ENCODE measurements at places on chromosomes 11 and 22.

- DNase-seq = no peak
These were observed 11.6 kb downstream of the TST start for GRCh38 chr22:37007651-37008050.

DNA sequence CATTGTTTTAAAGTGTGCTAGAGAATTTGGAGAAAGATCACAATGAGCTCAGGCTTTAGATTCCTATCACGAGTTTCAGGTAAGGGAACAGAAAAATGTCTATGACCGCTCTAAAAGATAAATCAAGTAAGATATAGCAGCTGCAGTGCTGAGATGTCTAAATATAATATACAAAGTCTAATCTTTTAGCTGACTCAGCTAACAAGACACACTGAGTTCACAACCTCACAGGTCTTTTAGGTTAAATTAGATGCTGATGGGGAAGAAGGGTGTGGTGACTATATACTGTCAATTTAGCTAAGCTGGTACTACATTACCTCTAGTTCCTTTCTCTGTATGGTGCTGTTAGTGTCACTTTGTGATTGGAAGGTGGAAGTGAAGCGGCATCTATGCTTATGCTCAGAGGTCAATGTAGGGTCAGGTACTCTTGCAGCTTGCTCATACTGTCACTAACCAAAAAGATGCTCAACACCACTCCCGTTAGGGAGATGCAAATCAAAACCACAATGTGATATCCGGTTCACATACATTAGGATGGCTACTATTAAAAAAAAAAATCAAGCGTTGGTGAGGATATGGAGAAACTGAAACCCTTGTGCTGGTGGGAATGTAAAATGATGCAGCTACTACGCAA lies 283.5 kb downstream of the SWAP70 start:
- DNase-seq = no peak

GRCh38 chr11:117627259-117627658 lies 169.8 kb downstream of the DSCAML1 start:
- no peak for DNase-seq

DNA sequence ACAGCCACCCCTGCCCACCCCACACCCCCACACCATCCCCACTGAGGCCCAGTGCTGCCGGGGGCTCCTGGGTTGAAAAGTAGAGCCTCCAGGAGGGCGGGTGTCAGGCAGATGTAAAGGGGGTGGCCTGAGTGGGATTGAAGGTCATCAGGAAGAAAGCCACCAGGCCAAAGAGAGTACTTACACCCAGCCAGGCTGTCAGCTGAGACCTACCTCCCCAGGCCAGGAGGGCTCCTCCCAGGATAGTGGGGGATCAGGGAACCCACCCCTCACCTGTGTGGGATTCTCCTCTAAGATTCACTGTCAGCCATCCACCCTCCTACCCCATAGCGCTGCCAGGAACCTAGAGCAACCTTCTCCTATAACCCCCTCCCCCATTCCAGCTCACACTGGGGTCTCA lies 17.2 kb upstream of the FCHSD2 start:
- no peak for DNase-seq

GRCh38 chr11:118017631-118018315 lies 31.6 kb downstream of the IL10RA start:
- DNase-seq = no peak

DNA sequence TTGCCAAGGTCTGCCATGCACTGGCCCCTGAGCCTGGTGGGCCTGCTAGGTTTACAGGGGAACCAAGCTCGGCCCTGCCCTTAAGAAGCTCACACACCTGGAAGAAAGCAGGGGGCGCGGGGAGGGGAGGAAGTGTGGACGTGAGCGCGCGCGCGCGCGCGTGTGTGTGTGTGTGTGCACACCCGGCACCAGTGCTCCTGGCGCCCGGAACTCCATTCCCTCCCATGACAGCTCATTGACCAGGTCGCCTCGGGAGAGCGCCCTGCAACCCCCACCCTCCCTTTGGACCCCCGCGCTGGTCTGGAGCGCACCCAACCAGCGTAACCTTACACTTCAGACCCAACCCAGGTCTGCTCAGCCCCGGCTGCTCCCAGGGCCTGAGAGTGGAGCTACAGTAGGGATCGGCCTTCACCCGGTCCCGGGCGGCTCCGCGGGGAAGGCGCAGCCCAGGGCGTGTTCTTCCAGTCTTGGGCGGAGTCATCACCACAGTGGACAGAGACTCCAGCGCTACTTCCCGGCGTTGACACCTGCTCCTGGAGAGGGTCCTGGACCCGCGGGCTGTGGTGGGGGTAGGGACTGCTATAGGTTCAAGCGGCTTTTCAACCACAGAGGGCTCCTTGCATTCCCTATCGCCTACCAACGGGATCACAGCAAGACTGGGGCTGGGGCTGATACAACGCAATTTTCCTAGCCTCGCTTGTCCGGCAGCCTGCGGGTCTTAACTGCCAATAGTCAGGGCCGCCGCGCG lies 1.5 kb downstream of the GALNT18 start:
- DNase-seq = no peak

- no peak for DNase-seq
These were observed 58.1 kb downstream of the LINC01488 start for GRCh38 chr11:69539416-69540117.

- DNase-seq = no peak
These were observed 33.8 kb downstream of the ADAMTS8 start for GRCh38 chr11:130394615-130395014.

- peak; percentile 20 for DNase-seq
These were observed 21.1 kb downstream of the SERPINH1 start for GRCh38 chr11:75582895-75583717.

- no peak for DNase-seq
These were observed 1.0 kb upstream of the C11orf86 start for GRCh38 chr11:66973956-66974580.

DNA sequence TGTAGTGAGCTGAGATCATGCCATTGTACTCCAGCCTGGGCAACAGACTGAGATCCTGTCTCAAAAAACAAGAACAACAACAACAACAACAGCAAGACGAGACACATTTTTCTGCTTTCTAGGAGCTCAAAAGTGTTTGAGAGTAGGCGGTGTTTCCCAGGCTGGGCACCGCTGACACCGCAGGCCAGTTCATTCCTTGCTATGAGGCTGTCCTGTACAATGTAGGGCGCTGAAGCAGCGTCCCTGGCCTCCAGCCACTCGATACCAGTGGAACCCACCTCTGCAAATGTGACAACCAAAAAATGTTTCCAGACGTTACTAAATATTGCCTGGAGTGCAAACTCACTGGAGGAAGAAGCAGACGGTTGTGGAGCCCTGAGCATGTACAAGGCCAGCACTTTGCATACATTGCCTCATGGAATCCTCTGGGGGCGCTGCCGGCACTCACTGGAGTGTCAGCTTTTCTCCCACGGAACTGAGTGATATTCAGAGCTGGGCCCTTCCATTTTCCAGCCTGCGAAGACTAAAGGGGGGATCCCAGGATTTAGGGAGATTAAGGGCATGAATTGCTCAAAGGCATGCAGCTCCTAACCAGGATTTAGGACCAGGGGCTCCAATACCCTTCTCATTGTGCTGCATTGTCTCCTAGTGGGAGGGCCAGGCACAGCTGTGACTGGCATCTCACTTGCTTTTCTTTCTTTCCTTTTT lies 5.8 kb upstream of the MIEF1 start:
- peak; percentile 16 for DNase-seq
